GM23248 (cell line): ENCODE measurements at places on chromosomes 3 and 15.

DNA sequence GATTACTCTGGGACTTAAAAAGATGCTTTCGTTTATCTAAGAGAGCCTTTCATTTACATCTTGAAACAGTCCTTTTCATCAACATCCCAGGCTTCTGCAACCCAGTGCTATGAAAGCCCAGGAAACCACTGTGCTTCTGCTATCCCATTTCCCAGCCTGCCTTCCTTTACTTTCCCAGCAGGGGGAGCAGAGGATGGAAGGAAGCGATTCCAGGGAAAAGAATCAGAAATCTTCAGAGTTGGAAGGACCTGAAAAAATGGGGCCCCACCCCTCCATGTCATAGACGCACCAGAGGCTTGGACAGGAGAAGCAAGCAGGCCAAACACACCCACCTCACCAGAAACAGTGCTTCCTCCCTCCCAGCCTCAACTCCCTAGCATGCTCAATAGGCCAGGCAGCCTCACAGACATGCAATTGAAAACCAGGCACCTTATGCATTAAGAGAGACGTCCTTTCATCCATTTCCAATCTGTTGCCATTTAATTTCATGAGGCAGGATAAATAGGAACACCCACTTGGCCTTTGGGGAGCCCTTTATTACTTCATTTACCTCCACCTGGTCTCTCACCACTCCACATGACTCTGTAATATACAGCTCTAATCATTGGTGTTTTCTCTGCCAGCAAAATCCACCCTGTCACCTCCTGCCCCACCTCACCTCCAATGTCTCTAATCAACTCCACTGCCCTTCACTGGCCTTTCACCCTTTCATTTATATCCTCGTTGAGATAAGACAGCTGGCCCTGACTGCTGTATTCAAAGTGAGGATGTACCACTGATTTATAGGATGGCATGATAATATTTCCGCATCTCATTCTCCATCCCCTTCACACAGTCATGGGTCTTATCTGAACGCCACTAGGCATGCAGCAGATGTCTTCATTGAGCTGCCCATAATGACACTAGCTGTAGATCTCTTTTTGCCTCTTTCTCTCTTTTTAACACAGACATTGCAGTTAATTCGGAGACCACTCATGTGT lies 583.9 kb downstream of the NTRK3 start:
- DNase-seq, result peak; percentile 67

GRCh38 chr15:34038871-34039789 lies at the start of gene AVEN:
Gene AVEN, minus strand, starts transcription at chr15:34039204. Its CDS starts 158 bp downstream, at chr15:34039046.
- peak; percentile 83 for DNase-seq

GRCh38 chr3:80733522-80734176 lies 965.9 kb upstream of the ROBO1 start:
- DNase-seq, result peak; percentile 42

DNA sequence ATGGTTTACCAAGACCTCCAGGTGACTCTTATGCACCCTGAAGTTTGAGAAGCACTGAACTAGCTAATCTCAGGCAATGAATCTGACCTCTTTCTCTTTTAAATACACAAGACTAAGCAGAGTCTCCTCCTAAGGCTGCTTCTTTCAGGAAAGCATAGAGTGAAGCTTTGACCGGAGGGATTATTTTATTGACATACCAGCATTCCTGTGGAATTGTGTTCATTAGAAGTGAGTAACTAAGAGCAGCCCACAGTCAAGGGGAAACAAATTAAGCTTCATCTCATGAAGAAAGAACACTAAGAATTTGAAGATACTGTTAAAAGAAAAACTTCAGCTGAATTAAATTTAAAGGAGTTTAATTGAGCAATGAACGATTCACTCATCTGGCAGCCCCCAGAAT lies 963.5 kb downstream of the NTRK3 start:
- no peak for DNase-seq

DNA sequence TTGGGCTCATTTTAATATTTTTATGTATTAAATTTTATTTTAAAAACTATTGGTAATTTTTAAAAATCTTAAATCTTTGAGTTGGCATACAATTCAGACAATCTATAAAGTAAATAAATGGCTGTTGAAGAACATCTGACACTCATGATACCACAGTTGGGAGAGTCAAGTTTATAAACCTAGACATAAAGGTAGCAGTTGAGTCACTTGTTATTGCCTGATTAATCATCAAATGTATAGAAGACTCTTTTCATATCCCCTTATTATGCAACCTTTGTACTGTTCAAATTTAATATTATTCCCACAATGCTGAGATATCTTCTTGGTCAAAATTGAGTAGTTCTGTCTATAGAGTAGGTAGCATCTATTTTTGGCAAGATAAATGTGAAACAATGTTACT lies 19.6 kb downstream of the PAQR9 start:
- no peak for DNase-seq

GRCh38 chr3:28210968-28211713 lies 30.3 kb upstream of the CMC1 start:
- DNase-seq, result no peak

- DNase-seq, result peak; percentile 74
These were observed 2.8 kb downstream of the DUSP7 start for GRCh38 chr3:52053307-52054304.

- DNase-seq, result peak; percentile 14
These were observed 25.5 kb downstream of the ST3GAL6 start for GRCh38 chr3:98788651-98789050.

GRCh38 chr3:178690571-178690970 lies 154.3 kb downstream of the KCNMB2 start:
- DNase-seq, result peak; percentile 8

GRCh38 chr15:66911131-66911700 lies 154.2 kb upstream of the SMAD3 start:
- no peak for DNase-seq

DNA sequence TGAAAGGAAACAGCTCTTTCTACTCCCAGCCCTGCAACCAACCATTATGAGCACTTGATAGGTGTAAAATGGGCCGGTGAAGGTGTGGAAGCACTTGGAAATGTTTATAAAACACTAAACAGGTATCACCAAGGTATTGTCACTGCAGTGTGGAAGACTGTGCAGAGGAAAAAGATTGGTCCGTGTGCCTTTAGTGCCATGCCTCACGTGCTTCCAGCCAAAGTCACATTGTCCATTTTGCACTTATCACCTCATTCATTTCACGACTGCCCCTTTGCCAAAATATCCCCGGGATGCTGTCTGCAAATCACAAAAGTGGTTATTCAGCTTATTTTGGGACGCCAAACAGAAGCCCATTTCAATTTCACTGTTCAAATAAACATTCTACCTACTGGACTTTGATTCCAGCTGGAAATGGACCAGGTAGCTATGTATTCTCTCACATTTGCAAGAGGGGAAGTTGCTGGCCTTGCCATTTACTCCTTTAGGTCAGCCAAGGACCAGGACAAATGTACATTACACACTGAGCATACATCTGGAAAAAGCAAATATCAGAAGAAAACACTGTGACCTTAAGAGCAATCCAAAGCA lies 58.4 kb downstream of the ARRDC4 start:
- DNase-seq, result no peak

DNA sequence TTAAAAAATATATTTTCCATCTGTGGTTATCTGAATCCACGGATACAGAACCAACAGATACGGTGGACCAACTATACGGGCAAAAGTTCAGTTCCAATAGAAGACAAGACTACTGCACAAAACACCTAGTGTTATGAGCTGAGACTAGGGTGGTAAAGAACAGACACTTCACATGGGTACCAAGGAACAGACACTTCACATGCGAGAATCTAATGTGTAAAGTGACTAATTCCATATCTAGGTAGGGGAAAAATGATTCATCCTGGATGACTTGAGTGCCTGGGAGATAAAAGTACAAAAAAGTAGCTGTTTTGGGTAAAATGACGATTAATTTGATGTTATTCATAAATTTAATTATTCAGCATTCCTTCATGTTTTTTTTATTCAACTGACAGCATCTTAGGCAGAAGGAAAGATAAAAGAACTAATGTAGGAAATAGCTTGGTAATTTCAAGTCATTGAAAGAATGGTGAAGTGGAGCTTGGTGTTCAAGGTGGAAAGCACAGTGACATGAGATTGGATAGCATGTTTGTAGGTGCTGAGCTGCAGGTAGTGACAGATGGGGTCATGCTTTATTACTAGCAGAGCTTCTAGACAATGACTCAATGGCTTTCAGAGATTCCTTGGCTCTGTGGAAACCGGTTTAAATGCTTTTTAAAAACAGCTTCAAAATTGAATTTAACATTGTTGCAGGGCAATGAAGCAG lies 5.2 kb downstream of the CD200 start:
- DNase-seq, result no peak

- DNase-seq, result no peak
These were observed 149.0 kb downstream of the CBLB start for GRCh38 chr3:105719791-105720190.

GRCh38 chr15:37007301-37007700 lies 93.0 kb downstream of the MEIS2 start:
- DNase-seq, result peak; percentile 53
